Kidney tubule cell (primary cell): ENCODE measurements at places on chromosomes 5 and 9.

GRCh38 chr5:100550531-100551051 lies 15.4 kb downstream of the FAM174A start:
- peak; percentile 72 for DNase-seq

DNA sequence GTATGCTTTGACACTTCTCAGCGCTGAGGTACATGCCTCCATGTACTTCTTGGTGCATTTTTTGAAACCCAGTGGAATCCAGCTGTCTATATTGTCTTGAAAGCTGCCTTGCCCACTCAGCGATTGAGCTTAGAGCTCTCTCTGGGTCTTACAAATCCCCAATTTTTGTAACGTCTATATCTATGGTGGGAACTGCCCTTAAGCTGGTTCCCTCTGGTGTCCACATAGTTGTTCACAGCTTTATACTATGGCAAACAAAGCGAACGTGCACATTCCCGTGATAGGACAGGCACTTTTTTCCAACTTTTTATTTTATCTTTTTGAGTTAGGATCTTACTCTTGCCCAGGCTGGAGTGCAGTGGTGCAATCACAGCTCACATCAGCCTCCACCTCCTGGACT lies 20.9 kb downstream of the CDHR2 start:
- DNase-seq, result no peak

- DNase-seq, result no peak
Measured at GRCh38 chr9:122821278-122821943, 7.0 kb downstream of the PDCL start.

- DNase-seq, result no peak
Measured at GRCh38 chr5:33088176-33088575, 352.6 kb upstream of the TARS1 start.

DNA sequence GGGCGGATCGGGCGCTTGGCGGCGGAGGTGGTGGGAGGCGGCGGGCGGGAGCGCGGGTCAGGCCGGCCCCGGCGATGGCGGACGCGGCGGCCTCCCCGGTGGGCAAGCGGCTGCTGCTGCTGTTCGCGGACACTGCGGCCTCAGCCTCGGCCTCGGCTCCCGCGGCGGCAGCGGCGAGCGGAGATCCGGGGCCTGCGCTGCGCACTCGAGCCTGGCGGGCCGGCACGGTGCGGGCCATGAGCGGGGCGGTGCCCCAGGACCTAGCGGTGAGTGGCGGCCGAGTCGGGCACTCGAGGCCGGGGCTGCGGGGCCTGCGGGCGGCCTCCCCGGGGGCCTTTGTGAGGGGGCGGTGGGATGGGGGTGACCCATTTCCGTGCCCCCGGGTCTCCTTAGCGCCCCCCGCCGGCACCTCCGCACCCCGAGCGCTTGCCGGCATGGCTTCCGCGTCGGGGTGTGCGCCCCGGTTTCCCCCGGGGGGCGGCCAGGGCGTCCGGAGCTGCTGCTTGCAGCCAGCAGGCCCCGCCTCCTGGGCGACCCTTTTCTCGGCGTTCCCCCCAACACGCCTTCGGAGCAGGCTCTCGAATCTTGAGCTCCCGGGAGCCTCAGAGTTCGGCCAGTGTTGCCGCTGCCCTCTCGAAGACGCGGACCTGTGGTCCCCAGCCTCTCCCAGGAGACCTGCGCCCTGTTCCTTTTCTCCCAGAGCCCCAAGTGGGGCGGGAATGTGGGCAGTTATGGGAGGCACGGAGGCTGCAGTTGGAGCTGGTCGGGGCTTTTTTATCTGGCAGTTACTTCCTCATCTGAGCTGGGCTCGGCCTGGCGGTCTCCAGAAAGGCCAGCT lies 456 bp downstream of the KDM3B start:
- peak; percentile 70 for DNase-seq

DNA sequence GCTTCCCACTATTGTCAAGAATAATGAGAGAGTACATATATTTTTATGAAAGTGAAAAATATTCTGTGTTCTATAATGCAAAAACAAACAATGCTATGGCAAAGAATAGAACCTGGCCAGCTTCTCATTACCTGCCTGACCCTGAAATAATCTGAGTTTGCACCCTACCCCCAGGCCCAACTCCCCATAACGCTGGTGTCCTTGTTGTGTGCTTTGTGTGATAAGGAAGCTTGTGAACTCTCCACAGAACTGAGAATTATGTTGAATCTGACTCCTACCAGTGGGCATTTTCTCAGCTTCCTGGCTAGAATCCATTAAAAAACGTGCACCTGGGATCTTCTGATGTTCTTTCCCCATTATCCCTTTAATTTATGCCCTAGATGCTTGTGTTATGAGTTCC lies 178.0 kb upstream of the GNA14 start:
- DNase-seq, result no peak

DNA sequence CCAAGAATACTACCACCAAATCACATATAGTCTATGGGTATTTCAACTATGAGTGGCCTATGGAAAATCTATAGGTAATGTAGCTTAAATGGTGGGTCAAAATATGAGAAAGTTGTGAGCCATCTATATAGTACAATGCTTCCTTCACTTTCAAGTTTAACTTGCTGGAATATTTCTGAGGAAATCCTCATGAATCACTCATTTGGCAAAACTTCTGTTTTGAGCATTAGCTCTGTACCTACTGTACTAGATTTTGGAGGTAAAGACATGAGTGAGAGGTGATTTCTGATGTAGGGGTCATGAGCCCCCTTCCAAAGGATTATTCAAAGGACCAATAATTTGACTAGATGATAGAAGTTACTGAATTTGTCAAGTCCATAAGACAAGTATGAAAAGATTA lies 80.6 kb upstream of the DAB2 start:
- no peak for DNase-seq

DNA sequence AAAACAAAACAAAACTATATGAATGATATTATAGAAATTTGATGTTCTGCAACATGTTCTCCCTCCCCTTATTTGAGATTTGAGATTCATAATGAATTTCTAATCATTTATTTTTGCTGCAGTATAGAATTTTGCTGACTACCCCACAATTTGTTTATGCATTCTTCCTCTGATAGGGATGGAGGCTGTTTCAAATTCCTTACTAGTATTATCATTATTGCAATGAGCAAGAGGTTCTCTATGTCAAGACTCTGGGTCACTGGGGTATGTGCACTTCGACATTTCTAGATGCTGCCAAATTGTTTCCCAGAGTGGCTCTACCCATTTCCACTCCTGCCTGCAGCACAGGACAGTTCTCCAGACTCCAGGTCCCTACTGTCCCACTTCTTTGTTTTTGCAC lies 54.9 kb upstream of the DAB2IP start:
- peak; percentile 53 for DNase-seq

DNA sequence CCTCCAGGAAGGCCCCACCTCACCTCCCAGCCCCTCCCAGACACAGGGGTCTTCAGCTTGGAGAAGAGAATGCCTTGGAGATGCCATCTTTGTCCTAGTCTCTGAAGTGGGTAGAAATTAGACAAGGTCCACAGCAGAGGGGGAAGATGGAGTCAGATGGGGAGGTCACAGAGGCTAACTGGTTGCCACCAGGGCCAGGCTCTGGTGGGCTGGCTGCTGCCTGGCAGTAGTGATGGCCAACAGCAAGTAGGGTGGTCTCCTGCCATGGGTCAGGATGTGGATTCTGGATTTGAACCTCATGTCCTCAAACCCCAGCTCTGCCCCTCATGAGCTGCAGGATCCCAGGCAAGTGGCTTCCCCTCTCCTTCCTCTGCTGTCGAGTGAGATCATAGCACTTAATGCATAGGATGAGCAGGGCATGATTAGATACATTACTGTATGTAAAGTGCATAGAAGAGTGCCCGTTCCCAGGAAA lies 38.7 kb upstream of the NEK6 start:
- no peak for DNase-seq

GRCh38 chr5:123538670-123539459 lies 26.9 kb downstream of the CSNK1G3 start:
- DNase-seq, result peak; percentile 16

- DNase-seq, result peak; percentile 53
Measured at GRCh38 chr5:80736730-80737129, 81.9 kb upstream of the DHFR start.

DNA sequence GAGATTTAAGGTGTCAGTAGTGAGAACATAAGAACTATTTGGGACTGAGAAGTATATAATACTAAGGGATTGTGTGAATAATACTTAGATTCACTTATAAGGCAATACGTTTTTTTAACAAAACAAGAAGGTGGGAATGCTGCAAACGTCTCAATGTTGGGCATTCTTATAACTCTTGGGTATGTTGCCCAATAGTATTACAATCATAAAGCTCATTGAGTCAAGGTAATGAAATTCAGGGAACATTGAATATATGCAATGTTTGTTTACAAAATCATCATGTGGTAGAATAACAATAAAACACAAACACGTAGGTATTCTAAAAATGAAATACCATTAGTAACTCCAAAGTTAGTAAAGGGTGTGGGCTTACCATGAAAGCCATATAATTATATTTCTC lies 400.7 kb downstream of the KIAA0825 start:
- no peak for DNase-seq

- DNase-seq, result no peak
Measured at GRCh38 chr5:124576848-124577409, 169.5 kb downstream of the ZNF608 start.

- DNase-seq, result no peak
Measured at GRCh38 chr9:127917603-127918002, 762 bp upstream of the ST6GALNAC4 start.

DNA sequence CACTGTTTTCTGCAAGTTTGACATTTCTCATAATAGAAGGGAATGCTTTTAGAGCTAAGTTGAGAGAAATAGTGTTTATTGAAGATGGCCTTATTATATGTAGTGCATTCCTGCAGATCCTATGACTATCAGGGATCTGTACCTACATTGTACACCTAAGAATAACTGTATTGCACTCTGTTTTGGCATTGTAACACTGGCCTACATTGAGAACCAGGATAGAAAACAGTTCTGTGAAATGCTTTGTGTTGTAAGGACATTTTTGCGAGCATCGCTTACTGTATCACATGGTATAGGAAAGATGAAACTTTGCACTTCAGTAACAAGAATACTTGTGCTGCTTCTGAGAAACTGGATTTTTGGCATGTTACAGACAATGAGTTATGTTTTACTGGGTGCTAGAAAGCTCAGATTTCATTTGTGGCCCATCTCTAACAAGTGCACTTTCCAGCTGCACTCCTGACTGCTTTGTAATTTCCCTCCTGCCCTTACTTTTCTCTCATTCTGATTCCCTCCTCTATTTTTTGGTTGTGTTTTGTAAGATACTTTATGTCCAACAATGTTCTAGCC lies 30.6 kb downstream of the C9orf85 start:
- no peak for DNase-seq

DNA sequence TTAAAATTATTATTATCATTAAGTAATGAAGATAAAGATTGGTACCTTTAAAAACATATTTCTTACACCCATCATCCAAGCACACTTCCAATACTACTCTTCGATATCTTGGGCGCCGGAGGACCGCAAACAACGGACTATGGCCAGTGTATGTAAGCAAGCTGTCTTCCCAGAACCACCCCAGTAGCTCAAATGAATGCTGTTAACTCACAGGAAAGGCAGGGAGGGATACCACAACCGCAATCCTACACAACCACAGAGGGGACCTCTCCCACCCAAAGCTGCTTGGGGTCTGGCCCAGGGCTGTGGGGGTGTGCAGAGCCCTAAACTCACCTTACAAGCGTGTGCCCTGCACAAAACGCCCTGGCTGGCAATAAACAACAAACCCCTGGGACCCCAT lies 20.6 kb downstream of the GOLM1 start:
- DNase-seq, result no peak

DNA sequence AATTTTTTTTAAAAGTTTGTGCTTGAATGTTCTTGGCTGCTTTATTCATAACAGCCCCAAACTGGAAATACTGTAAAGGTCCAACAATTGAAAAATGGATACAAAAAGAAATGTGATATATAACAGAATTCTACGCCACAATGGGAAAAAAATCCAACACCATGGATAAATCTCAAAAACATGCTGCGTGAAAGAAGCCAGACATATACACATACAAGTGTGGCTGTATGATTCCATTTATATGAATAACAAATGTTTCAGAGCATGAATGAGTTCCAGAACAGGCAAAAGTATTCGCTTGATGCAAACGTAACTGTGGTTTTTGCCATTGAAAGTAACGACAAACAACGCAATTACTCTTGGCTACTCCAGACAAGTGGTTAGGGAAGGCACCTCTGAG lies 7.2 kb upstream of the SFXN1 start:
- DNase-seq, result no peak

DNA sequence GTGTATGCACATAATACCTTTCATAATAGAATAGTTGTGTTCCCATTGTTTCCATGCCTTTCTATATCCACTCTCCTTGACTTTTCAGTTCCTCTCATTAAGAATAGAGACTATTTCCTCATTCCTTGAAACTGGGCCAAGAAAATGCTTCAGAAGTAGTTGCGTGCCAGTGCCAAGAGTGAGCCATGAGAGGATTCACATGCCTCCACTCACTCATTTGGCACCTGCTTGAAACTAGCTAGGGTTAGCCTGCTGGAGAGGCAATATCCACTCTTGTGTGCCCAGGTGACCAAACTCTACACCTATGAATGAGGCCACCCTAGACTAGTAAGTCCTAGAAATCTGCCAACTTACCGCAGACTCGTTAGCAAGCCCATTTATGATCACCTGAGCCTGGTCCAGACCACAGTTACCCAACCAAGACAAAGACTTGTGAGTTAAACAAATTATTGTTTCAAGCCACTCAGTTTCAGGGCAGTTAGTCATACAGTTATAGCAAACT lies 276.3 kb downstream of the EPB41L4A start:
- DNase-seq, result peak; percentile 95

GRCh38 chr9:37374892-37375291 lies 47.6 kb upstream of the GRHPR start:
- no peak for DNase-seq

GRCh38 chr9:111876179-111876578 lies 20.4 kb upstream of the UGCG start:
- peak; percentile 34 for DNase-seq

DNA sequence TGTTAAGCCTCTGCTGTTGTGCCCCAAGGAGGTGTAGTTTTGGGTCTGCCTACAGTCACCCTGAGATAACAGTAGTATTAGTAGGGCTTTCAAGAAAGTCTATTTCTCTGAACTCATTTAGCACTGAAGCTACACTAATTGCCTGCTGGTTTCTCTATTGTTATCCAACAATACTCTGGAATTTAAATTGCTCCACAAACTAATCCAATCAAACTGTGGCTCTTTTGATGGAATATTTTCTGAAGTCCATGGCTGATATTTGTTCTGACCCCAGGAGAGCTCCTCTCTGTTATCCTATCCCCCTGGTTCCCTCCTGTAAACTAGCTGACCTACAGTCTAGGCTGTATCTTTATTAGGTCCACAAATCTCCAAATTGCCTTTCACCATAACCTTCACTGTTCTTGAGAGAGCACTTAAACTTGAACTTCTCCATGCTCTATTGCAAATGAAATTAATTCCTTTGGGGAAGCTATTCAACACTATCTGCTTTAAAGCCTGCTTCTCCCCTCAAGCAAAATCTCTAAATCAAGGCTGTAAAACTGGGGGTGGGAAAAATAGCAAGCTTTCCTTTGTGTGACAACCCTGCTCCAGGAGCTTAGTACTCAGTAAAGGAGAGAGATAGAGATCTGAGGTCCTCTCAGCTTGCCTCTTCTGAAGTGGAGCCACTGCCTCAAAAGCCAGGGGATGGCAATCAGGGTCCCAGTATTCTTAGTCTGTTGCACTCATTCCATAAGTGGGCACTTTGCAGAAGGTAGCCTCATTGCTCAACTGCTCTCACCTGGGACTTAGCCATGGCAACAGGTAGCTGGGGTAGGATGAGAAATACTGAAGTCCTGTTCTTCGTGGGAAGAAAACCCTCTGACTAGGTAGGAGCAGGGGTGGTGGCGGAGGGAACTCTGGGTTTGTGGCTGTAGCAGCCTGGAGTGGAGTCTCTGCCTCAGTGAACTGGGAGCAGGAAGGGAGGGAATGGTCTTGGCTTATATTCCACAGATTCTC lies 110.9 kb downstream of the MACIR start:
- DNase-seq, result no peak
